ENCODE measurements at places on chromosomes 6 and 20.

DNA sequence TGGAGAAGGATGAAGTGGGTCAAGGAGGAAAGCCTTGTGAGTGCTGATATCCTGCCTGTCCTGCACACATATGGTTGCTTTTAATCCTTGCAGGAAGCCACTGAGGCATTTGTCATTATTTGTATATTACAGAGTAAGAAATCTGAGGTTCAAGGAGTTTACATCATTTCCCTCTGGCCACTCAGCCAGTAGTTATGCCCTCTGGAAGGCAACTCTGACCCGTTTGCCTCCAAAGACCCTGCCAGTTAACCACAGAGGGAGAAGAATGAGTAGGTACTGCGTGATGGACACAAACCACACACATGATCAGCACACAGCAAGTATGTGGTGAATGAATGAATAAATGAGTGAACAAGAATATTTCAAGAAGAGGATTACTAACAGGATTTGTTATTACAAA is 7.9 kb upstream of the FAM210B start:
- no peak for DNase-seq

GRCh38 chr6:12715437-12715836 is 1.1 kb upstream of the PHACTR1 start:
- DNase-seq: no peak

DNA sequence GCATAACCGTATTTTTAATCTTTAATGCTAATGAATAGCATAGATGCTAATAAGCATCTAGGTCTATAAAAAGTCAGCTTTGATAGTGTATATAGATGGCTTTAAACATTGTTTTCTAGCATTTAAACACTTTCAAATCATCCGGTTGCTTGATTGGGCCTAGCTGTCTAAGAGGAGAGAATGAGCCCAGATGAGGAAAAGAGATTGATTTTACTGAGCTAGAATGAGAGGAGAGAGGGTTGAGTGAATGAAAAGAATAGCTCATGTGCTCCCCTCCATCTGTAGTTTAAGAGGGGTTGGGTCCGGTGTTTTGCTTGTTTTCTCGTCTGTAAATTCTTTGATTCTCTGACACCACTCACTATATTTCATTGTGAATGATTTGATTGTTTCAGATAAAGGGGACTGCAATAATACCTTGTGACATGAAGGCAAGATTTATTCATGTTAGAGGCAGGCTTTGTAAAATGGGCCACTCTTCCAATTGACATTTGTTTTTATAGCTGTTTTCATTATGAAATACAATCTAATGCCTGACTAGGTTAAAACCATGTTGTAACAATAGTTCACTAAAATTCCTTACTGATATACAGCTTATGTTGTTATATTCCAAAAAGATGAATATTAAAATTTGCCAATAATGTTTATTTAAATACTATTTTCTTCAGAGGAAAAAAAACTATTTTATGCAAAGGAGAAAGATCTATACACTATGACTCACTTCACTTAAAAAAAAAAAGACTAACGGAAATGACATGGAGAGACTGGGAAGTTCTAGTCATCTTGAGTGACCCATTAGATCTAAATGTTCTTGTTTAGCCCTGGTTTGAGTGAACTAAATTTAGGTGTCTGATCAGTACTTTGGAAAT is 3.2 kb downstream of the PTPN1 start:
- DNase-seq: no peak

- DNase-seq: no peak
These were observed 176.7 kb upstream of the BTBD3 start for GRCh38 chr20:11740975-11741374.

DNA sequence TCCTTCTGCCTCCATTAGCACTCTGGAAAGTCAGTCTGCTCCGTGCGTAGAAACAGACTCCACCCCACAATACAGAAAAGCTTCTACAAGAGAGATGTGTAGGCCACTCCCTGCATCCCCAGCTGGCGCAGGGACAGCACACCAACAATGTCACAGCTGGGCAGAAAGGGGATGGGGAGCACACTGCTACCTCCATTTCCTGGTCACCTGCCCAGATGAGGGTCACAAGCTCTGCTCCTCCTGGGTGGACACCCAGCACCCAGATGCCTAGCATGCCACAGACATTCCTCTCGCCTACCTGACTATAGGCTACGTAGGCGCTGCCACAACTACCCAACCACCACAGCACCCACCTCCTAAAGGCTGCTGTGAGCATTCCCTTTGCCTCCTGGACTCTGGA is 12.2 kb downstream of the BEND3 start:
- no peak for DNase-seq

GRCh38 chr6:112710710-112711109 is 363.6 kb downstream of the RFPL4B start:
- no peak for DNase-seq

- no peak for DNase-seq
These were observed 117.9 kb downstream of the SGK1 start for GRCh38 chr6:134199848-134200606.

DNA sequence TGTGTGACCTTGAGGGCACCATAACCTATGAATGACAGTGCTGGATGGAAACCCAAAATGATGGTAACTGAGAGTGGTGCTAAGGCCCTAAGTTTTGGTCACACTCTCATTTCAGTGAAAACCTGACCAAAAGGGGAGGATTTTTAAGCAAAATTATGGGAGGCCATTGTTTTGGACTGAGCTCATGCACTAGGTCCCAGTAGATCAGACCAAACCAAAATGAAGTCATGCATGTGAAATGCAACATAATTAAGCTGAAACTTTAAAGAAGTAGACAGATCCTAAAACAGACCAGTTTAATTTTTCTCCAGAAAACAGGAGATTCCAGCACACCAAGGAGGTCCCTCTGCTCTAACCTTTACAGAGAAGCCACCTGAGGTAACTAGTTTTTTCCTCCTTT is 24.0 kb upstream of the THBS2 start:
- DNase-seq: no peak

DNA sequence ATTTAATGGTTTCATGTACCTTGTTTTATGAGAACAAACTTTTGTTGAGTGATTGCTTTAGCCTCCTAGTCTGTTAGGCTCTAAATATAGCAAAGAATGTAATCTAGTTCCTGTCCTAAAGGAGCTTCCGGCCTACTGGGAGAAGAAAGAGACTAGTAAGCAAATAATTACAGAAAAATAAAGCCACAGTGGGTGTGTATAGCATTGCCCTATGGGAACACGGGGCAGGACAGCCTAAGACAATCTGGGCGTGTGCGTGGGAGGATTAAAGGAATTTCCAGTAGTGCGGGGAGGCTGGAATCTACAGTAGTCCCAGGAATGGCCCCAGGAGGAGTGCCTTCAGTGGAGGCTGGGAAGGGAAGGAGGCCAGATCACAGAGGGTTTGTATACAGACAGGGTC is 98.1 kb upstream of the AKAP12 start:
- DNase-seq: no peak

GRCh38 chr6:17988422-17988944 is 1.0 kb upstream of the KIF13A start:
- no peak for DNase-seq

- no peak for DNase-seq
These were observed 83.4 kb upstream of the LY86 start for GRCh38 chr6:6505111-6505510.

DNA sequence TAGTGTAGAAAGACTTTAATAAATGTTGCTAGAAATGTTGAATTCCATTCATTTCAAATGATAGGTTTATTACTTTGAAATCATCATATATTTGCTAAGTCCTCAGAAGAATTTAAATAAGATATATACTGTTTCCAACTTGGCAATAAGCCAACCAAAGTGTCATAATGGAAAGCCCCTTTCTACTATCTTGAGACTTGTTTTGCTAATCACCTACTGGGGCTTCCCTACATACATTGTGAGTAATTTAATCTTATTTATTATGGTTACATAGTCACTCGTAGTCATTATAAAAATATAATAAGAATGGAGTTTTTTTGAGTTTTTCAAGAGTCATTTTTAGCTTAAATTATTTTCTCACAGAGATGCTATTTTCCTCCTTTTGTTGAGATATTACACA is 20.7 kb downstream of the COL19A1 start:
- DNase-seq: no peak

- DNase-seq: no peak
These were observed 41.3 kb downstream of the FKBP5 start for GRCh38 chr6:35647400-35647799.

DNA sequence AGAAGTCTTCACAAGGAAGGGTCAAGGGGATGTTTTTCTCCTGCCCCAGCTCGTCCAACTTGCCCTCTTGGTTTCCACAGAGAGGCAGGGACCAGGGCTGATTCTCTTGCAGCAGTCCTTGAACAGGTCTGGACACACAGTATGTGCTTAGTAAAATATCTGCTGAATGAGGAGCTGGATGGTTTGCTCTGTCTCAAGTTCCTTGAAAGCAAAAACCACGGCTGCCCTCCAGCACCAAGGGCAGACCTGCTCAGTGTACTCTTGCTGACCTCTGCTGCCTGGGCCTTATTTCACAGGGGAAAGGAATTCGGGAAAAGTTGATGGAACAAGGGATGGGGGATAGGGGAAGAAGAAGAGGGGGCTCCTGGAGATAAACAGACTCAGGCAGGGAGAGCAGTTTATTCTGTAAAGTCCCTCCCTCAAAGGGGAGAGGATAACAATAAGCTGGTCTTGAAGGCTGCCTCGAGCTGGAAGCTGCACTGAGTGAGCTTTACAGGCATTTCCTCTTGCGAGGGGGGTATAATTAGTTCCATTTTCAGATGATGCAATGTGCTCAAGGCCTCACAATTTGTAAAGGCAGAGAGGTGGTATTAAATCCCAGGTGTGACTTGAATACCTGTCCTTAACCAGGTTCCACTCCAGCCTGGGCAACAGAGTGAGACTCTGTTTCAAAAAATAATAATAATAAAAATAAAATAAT is 10.3 kb downstream of the KCNK5 start:
- no peak for DNase-seq

GRCh38 chr20:16052456-16052855 is 520.8 kb downstream of the KIF16B start:
- no peak for DNase-seq

DNA sequence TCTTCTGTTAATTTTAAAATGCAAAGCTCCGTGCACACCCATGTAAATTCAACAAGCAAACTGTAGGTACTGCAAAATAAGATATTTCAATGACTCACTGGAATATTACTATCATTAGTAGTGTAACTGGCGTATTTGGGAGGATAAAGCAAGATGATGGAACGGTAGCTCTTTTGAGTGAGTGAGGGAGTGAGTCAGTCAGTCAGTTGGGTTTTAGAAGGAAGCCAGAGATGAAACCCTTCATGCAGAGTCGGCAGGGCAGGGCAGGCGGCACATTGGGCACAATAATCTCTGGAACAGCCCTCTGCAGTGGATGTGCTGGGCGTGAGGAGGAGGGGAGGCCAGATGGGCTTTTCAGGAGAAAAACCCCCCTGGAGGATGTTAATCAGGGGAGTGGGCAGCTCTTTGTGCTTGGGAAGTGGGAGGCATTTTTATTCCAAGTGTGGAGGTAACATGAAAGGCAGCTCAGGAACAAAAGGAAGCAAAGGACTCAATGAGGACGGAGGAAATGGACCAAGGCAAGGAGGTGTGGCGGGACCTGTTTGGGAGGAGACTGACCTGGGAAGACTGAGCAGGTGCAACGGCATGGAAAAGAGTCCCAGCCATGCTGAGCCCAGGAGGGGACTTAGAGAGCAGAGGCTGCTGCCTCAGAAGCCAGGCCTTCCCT is 171.2 kb downstream of the ZDHHC14 start:
- no peak for DNase-seq

GRCh38 chr20:9400171-9401025 is 114.0 kb upstream of the LAMP5 start:
- DNase-seq: no peak

DNA sequence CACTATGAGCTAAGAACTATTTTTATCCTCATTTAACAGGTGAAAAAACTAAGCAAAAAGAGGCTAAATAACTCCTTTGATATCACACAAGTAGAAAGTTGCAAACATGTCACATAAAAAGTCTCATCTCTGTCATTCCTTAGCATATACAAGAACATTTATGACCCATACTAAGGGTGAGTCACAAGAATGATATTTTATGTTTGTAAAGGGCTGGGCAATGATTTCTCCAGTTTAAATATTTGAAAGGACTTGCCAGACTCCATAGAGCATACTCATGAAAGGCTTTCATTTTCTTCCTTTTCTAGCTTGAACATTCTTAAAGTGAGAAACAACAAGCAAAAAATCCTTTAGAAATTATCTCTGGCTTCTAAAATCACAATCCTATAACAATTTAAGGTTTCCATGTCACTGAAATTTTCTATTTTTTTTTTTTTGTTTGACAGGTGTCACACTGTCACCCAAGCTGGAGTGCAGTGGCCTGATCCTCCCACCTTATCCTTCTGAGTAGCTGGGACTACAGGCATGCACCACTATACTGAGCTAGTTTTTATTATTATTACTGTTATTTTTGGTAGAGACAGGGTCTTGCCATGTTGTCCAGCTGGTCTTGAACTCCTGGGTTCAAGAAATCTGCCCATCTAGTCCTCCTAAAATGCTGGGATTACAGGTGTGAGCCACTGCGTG is 338.0 kb upstream of the KHDRBS2 start:
- no peak for DNase-seq

DNA sequence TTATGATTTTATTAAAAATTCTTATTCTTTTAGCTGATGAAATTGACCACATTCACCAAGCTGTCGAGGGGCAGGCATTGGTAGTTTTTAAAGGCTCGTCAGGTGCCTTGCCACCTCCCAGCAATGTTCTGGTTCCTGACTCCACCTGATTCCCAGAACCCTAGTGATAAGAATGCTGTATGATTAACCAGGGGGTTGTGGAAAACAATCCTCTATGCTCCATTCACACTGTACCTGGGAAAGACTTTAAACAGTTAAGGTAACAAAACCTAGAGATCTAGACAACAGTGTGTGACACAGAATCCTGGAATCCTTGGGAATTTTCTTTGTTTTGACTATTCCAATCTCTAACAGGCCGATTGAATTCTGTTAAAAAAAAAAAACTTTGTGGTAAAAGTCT is 165.7 kb upstream of the OLIG3 start:
- DNase-seq: no peak

- DNase-seq: no peak
These were observed 64.8 kb downstream of the TSHZ2 start for GRCh38 chr20:53036992-53037391.

GRCh38 chr6:23280437-23280836 is 711.1 kb downstream of the HDGFL1 start:
- no peak for DNase-seq

- peak; percentile 29 for DNase-seq
These were observed 239.5 kb downstream of the SLC24A3 start for GRCh38 chr20:19451923-19452295.

- DNase-seq: no peak
These were observed 204.2 kb downstream of the ANKRD60 start for GRCh38 chr20:58024241-58024721.
